ENCODE measurements at places on chromosomes 1 and 21.
A peak's percentile ranks its signal among the peaks of the same experiment; 100 is the strongest.

DNA sequence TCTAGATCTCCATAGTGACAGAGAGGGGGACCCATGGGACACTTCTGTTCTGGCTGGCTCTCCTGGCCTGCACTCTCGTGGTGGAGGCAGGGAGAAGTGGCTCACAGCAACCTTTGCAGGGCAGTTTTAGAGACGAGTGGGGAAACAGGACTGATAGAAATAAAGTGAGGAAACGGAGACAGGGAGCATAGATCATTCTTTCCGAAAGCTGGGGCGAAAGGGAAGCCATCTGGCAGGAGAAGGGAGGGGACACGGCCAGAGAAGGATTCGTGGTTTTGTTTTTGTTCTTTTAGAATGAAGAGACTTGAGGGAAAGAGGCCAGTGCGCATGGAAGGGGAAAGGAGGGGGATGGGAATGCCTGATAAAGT is 3.5 kb downstream of the TIE1 start:
- no peak for DNase-seq

DNA sequence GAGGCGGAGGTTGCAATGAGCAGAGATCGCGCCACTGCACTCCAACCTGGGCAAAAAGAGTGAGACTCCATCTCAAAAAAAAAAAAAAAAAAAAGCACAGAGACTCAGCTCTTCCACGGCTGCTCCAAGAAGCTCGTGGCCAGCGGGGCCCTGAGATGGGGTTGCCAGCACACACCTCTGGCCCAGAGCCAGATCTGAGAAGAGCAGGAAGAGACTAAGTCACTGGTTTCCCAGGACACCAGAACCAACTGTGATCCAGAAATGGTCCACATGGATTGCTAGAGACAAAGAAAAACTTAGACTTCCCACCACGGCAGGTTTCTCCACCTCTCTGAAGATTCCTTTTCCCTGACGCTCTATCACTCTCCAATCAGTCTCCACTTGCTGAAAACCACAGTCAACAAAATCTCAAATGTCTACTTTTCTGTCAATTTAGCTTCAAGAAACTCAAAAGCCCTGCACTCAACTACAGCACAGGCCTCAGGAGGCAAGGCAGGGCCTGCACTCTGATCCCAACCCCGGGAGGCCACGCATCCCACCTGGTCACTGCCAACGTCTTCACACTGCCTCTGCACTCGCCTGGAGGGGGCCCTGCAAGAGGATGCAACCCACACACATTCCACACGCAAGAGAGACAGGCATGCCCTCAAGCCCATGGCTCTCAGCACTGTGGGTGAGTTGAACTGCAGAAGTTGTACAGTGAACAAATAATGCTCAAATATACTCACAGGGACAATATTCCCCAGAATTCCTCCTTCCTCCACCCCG is 79.0 kb downstream of the NPHP4 start:
- no peak for DNase-seq

- DNase-seq, result no peak
Observed at GRCh38 chr1:231512147-231512698, 16.2 kb upstream of the TSNAX start.

GRCh38 chr1:53663529-53664300 is 75.2 kb downstream of the GLIS1 start:
- DNase-seq, result no peak

- DNase-seq, result no peak
Observed at GRCh38 chr1:235741294-235741693, 91.7 kb upstream of the GNG4 start.

GRCh38 chr1:54542120-54542961 is 5.7 kb upstream of the ACOT11 start:
- peak; percentile 18 for DNase-seq

DNA sequence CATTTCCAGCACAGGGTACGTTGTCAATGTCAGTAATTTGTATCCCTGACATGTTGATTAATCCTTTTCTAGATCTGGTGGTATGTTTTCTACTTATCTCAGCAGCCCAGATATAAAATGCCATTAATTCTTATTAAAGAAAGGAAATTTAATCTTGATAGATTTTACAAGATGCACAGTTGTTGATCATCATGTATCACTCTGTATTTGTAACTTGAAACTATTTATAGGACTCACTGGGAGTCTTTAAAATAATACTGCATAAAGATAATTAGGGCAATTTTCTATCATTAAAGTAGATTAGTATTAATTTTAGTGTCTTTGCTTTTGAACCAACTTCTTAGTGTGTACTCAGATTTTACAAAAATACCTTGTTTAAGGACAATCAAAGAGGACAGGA is 84.9 kb downstream of the GREM2 start:
- DNase-seq, result no peak

- no peak for DNase-seq
Observed at GRCh38 chr1:17585266-17585987, 45.9 kb downstream of the ARHGEF10L start.

DNA sequence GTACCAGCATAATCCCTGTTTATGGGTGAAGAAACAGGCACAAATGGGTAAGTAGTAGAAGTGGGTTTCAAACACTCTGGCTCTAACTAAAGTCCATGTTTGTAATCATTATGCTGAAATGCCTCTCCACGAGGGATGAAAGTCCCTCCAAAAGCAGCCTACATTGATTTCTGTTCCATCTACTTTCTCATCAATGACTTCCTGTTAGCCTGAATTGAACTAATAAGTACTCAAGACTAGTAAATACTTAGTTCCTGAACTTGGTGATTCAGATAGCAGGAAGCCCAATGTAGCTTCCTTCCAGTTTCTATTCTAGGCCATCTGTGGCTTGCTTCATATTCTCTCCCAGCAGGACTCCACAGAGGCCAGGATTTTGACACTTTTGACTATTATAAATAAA is 11.3 kb upstream of the BACH1 start:
- DNase-seq, result no peak

GRCh38 chr1:86714159-86714558 is 9.8 kb downstream of the SH3GLB1 start:
- DNase-seq, result no peak

All from NCI-H2081 treated with DMSO at 0.1 percent for 48 hours (cell line).